AG04450 (cell line): ENCODE measurements at places on chromosomes 1 and 21.

- no peak for DNase-seq
Observed at GRCh38 chr1:157404614-157405013, 147.7 kb downstream of the FCRL5 start.

- DNase-seq, result no peak
Observed at GRCh38 chr1:65759516-65759915, 33.2 kb upstream of the PDE4B start.

DNA sequence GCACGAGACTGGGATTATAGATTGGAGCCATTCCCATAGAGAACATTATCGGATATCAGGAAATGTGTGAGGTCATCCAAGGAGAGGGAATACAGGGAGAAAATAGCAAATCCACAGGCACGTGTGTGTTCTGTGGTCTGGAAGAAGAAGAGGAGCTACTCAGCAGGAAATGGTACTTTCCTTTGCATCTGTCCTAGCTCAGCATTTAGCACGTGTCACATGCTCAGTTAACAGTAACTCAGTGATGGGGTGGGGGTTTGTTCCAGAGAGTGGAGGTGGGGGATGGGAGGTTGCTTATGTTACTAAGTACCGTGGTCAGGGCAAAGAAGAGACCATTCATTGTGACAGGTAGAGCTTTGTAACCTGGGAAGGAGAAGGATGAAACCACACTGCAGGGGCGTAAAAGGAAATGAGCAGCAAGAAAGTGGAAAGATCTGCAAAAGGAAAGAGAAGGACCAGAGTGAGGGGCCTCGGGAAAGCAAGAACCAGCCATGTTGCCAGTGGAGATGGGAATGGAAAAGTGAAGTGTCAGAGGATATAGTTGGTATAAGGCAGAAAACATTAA, 100.4 kb downstream of the ATP5PO start:
- no peak for DNase-seq

DNA sequence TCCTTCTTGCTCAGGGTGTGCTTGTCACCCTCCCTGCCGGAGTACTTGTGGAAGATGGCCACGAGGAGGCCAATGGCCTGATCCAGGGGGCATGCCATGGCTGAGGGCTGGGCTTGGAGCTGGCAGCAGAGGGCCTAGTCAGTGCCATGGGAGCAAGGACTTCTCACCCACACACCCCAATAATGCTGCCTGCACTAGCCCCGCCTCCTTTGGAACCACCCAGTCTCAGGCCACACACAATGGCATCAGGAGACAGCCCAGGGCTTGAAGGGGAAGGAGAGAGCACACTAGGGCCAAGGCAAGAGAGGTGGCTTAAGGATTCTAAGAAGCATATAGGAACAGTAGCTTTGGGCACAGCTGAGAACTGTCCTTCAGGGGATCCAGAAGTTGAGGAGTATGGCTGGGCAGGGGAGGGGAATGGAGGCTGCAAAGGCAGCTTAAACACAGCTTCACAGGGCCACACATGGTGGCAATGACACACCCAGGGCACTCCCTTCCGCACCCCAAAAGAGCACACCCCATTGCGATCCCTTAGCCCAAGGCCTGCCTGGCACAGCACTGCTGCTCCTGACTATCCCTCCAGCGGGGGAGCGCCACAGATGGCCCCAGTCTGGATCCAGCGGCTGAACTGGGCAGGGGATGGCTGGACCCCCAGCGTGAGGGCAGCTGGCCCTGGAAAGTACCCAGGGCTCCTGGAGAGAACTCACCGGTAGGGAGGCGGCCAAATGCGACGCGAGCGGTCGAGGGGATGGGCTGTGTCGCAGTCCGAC, at the start of gene S100A6:
S100A6 (minus strand) TSS at position 750 of the 770 bp plus-strand sequence; CDS start at position 98, 652 bp downstream.
- no peak for DNase-seq

DNA sequence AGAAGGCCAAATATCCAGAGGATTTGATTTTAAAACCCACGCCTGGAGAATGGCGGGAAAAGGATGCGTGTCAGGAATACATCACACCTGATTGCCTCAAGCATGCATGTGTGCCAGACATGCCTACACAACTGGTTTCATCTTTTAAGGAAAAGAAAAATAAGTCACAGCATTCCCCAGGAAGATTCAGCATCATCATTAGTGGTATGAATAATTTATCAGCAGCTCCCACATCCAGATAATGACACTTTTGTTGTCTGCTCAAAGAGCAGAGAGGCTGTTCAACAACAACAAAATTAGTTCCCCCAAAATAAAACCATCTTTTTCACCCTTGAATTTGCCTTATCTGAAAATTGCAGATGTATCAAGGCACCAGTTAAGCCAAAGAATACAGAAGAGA, 328.6 kb upstream of the C1orf87 start:
- DNase-seq, result no peak

GRCh38 chr1:5972198-5972520, 20.1 kb downstream of the NPHP4 start:
- no peak for DNase-seq

- no peak for DNase-seq
Observed at GRCh38 chr1:7582460-7582972, 188.6 kb upstream of the VAMP3 start.

DNA sequence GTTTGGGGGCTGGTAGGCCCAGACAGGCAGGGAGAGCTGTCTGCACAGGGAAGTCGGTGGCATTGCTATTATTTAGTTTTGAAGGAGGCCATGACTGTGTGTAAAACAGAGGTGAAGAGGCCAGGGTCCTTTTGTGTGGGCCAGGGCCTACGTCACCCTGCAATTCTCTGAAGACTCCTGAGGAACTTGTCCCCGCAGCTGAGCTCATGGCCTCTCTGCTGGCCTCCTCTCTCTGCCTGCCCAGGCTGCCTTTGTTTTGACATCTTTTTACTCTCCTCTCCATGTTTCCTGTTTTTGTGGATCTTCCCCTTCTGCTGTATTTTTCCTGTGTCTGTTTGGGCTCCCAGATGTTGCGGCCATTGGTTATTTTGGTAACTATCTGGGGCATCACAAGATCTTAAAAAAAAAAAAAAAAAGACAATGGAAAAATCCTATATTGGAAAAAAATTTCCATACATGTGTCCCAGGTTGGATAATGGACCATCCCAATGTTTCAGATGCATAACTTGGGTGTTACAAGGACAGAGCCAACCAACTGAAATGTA, 280.7 kb downstream of the RPS6KC1 start:
- no peak for DNase-seq

GRCh38 chr1:232352366-232352765, 277.6 kb downstream of the SIPA1L2 start:
- DNase-seq, result no peak

DNA sequence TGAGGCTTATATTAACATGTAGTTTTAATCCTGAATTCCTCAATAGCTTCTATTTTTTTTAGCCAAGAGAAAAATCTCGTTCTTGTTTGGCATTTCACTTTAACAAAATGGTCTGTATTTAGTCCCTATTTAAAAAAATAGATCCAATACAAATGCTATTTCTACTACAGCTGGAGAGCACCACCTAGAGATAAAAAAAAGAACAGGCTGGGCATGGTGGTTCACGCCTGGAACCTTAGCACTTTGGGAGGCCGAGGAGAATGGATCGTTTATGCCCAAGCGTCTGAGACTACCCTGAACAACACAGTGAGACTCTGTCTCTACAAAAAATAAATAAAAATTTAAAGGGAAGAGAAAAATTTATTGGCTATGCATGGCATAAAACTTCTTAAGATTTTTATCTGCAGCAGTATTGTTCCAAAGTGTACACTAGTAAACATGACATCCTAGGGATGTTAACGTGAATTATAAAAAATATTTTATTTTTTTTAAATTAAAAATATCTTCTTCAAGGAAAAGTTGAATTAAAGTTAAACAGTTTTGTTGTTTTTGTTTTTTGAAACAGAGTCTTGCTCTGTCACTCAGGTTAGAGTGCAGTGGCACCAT, 4.4 kb downstream of the ST7L start:
- peak; percentile 11 for DNase-seq

DNA sequence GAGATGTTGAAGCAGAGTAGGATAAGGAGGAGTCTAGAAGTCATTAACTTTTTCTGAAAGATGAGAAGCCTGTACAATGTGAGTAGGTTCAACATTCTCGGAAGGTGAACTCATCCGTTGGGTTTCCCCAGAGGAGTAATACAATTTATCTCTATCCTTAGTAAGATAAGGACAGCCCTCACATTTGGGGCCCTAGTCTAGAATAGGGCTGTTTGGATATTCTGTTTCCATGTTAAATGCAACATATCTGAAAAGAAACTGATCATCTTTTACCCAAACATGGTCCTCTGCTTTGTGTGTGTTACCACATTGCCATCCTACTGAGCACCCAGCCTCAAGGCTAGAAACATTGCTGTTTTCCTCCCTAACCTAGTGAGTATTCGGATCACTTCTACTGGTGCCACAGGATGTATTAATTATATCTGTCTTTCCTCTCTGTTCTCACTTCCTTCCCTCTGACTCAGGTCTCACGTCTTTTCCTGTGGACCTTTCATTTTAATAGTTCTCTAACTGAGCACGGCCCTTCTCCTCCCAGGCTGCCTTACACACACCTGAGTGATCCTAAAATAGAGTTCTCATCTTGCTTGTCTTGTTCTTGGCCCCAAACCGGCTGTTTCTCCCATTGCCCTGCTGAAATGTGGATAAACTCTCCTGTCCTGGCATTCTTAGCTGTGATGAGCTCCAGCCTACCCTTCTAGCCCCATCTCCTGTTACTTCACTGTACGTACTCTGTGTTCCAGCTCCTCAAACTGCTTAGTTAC, 91.7 kb downstream of the CDC14A start:
- peak; percentile 33 for DNase-seq

GRCh38 chr1:57188168-57188567, 222.4 kb upstream of the C8B start:
- no peak for DNase-seq

DNA sequence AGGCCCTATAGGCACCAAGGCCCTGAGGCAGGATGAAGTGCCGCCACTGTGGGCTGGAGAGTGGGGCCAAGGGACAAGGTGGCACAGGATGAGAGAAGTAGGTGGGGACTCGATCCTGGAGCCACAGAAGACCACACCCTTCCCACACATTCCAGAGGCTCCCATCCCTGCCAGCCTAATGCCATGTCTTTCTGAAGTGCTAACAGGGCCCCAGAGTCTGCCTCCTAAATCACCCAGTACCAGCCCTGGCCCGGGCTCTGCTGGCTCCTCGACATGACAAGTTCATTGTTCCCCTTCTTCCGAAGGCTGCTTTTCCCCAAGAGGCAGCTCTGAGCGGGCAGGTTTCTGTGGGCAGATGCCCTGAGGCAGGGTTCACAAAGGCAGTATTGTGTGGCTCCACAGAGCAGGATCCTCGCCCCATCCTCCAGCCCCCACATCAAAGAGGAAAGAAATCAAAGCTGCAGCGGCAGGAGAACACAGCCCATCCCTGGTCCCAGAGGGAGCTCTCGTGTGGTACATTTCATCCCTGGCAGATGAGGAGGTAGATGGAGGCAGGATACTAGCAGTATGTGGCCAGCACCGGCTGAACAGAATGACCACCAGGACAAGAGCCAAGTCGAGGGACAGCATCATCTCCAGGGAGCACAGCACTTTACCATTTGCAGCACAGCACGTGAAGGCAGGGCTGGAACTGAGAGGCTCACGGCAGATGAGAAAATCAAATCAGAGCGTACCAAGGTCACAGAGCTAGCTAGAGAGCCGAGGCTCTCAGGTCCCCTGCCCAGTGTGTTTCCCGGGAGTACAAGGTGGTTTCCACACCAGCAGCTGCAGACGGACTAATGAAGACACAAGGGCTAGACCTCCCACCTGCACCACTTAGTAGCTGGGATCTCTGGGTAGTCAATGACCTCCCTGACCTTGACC, 64.8 kb downstream of the SYF2 start:
- no peak for DNase-seq

DNA sequence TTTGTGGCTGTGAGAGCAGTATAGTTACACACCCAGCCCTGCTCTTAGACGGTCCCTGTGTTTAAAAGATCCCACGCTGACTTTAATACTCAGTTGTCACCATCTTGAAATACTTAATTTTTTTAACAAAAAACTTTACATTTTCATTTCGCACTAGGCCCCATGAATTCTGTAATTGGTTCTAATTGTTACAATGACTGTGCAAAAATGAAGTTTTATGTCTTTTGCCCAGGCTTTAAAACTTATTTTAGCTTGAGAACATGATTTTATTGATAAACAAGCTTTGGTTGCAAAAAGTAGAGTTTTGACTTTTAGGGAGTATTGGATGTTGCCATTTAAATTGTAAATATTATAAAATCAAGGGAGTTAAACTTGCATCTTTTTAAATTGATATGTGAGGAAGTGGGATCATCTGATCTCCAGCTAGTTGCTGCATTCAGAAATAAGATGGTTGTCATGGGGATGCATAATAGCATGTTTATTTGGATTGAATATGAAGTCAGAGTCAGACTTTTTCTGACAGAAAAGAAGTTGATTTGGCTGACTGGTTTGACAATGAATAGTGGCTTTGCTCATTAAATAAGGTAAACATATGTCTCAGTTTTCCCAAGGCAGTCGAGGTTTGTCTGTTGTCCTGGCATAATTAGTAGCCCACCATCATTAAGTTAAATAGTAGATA, 23.0 kb upstream of the CRP start:
- no peak for DNase-seq

DNA sequence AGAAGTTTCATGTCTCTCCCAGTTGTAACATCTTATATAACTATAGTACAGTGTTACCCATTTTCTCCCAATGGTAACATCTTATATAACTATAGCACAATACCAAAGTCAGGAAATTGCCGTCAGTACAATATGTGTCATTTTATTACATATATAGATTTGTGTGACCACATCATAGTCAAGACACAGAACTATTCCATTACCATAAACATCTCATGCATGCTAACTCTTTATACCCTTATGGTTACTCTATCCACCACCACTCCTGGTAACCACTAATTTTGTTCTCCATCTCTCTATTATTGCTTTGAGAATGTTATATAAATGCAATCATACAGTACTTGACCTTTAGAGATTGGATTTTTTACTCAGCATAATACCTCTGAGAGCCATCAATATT, 120.7 kb downstream of the BACH1 start:
- no peak for DNase-seq

DNA sequence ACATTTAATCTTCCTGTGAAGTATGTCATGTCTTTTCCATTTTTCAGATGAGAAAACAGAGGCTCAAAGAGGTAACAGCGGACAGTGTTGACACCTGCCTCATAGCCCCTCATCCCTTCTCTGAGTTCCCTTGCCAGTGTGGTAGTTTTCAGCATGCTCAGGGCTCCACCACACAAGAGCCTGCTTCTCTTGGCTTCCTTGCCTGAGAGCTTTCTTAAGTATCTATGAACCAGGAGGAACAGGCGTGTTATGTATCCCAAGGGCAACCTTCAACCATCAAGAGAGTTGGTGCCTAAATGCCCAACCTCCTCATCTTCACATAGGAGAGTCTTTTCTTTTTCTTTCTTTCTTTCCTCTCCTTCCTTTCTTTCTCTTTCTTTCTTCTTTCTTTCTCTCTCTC, 5.9 kb upstream of the PAFAH2 start:
- no peak for DNase-seq
